ENCODE measurements at places on chromosomes 1 and 21.

DNA sequence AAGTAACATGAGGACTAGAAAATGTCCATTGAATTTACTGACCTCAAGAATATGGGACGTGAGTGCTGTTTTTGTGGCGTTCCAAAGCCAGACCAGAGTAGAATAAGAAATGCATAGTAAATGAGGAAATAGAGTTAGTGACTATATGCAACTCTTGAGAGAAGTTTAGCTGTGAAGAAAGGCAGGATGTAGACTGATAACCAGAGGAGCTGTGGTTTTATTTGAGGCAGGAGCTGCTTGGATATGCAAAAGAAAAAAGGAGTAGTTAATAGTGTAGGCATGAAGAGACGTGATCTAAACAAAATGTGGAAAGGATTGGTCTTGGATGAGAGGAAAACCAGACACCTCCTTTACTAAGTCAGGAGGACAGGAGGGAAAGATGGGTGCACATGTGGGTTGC, 28.2 kb downstream of the DNAH14 start:
- no peak for DNase-seq

DNA sequence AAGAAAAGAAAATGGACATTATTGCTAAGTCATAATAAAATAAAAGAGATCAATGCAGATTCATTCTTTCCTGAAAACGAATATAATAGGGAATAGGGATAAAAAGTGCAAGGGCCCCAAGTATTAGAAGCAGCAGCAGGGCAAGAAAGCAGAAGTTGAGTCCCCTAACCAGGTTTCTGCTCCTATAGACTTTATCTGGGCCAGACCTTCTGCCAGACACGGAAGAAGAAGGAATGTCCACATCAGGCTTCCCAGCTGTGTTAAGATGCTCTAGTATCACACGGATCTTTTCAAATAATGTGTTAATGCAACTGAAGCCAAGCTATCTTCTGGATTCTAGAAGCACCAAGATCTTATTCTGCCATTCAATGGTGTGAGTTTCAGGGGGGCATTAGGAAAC, 26.9 kb downstream of the CD244 start:
- no peak for DNase-seq

- peak; percentile 64 for DNase-seq
Observed at GRCh38 chr21:39441502-39442475, 3.8 kb downstream of the LCA5L start.

GRCh38 chr1:52943876-52944416, 16.9 kb downstream of the SCP2 start:
- DNase-seq, result no peak

- DNase-seq, result no peak
Observed at GRCh38 chr1:231203259-231204057, 37.6 kb upstream of the GNPAT start.
